ENCODE measurements at places on chromosomes 4 and X. TPM values are rescaled to one million over a fixed set of nuclear protein-coding genes. Genes with fewer than 3 reads are reported as not detected.

GRCh38 chrX:111892375-111892774 lies 16.4 kb downstream of the TRPC5OS start:
- no peak for DNase-seq
- H3K27ac ChIP-seq, result no peak overlapping the region
- H3K4me3 ChIP-seq, result no peak overlapping the region
- no peaks in the 10 kb centered on the region for H3K4me1 ChIP-seq
- H3K36me3 ChIP-seq, result no peaks in the 10 kb centered on the region

GRCh38 chr4:182111586-182111985 lies 131.6 kb upstream of the TENM3 start:
- no peak overlapping the region for H3K4me3 ChIP-seq
- H3K36me3 ChIP-seq, result no peaks in the 10 kb centered on the region
- H3K4me1 ChIP-seq, result no peaks in the 10 kb centered on the region
- DNase-seq, result no peak
- no peak overlapping the region for H3K27ac ChIP-seq

DNA sequence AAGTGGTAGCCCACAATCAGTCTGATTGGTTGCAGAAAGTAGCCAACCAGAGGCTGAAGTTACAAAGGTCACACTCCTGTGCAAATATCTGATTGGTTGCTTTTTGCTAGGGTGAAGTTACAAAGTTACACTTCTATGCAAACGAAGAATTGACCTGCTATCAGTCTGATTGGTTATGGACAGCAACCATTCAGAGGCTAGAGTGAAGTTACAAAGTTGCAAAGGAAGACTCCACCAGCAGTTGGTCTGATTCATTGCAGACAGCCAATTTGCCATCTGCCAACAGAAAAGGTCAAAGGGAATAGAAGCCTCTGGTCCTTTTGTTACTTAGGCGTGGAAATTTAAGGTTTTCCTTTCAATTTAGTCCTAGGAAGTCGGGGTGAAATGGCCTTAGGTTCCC lies 377.7 kb downstream of the PRDM5 start:
- no peaks in the 10 kb centered on the region for H3K4me1 ChIP-seq
- no peaks in the 10 kb centered on the region for H3K27me3 ChIP-seq
- no peak overlapping the region for H3K27ac ChIP-seq

DNA sequence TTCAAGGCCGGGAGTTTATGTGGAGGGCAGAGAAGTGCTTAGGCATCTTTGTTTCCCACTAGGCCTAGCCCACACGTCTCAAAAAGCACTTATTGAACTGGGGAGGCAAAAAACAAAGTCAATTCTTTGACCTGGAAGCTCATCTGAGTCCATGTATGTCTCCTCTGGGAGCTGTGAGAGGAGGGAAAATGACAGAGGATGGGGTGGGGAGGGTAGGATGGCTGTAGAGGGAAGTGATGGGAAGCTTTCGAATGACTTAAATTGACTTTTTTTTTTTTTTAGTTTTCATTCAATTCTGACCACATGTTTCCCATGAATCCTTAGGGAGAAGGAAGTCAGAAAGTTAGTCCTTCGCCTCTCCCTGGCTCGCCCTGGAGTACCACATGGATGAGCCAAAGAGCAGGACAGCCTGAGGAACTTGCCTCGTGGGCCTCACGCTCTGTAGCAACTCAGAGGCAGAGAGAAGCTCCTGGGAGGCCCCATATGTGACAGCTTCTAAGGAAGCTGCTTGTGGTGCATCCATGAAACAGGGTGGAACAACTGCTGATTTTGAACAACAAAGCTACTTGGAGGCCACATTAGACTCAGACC lies 45.0 kb downstream of the NHSL2 start:
- H3K36me3 ChIP-seq, result no peaks in the 10 kb centered on the region
- no peak overlapping the region for H3K4me3 ChIP-seq
- H3K4me1 ChIP-seq, result no peaks in the 10 kb centered on the region

DNA sequence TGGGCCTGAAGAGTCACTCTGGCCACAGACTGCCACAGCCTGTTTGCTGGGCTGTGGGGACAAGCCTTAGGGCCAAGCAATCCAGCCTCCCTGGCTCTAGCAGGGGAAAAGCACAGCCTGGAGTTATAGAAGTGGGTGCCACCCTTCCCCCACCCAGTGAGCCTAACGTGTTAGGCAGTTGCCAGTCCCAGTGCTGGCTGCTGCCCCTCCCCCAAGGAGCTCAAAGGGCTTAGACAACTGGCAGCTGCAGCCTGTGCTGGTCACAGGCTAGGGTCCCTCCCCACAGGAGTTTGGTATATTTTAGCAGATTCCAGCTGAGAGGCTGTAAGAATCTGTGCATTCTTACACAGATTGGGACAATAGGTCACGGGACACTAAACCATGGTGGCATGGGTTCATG lies 370.3 kb upstream of the FGF16 start:
- no peaks in the 10 kb centered on the region for H3K36me3 ChIP-seq
- H3K4me1 ChIP-seq, result no peaks in the 10 kb centered on the region
- H3K4me3 ChIP-seq, result no peak overlapping the region
- H3K27me3 ChIP-seq, result no peaks in the 10 kb centered on the region
- H3K27ac ChIP-seq, result no peak overlapping the region
- no peak for DNase-seq

Gene DUX4
- not detected for total RNA-seq

Measured in right atrium auricular region (tissue), 2 donors.